ENCODE measurements at places on chromosomes 3 and 15.
A peak's percentile ranks its signal among the peaks of the same experiment; 100 is the strongest.

GRCh38 chr3:112687211-112687610 is 46.3 kb upstream of the CCDC80 start:
- DNase-seq, result no peak

DNA sequence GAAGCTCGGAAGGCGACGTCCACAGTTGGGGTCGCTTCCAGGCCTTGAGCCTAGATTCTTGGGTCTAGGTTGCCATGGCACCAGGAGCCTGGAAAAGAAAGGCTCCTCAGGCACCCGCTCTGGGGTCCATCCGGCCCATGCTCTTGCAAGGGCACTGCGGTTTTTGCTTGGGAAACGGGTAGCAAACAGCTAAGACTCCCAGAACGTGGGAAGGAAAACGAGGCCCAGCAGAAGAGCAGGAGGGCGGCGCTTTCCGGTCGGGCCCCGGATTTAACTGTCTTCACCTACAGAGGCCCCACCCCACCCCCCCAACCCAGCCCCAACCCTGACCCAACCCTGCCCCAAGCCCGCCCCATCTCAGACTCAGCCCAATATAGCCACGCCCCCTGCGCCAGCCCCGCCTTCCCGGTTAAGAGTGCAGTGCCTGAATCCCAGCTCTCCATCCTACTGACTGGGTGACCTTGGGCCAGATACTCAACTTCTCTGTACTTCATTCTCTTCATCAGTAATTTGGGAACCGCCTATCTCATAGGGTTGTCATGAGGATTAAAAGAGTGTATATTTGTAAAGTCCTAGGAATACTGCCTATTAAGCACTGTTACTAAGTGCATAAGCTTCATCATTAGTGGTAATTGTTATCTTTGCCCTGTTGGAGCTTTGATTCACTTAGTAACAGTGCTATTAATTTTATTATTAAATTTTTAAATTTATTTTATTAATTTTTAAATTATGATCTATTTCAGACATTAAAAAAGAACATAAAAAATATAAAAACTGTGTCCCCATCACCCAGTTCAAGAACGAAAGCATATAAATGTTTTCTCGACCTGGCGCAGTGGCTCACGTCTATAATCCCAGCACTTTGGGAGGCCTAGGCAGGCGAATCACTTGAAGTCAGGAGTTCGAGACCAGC is 28.4 kb upstream of the SMAD6 start:
- no peak for DNase-seq

DNA sequence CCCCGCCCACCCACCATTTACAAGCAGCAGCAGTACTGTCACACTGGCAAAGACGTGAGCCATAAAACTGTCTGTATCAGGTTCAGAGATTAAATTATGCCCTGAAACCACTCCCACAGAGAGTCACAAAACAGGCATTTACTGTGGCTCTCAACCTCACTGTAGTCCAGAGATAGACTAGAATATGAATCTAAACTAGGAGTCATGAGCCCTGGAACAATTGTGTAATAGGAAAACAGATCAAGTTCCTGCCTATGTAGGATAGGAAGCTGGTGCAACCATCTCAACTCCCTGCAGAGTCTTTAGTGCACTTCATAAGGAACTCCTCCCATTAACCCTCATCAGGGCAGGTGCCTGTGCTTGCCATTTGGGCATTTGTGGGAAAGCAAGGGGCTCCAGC is 61.7 kb downstream of the FAM227B start:
- DNase-seq, result no peak

- DNase-seq, result no peak
Measured at GRCh38 chr3:126463521-126463920, 12.2 kb downstream of the ZXDC start.

DNA sequence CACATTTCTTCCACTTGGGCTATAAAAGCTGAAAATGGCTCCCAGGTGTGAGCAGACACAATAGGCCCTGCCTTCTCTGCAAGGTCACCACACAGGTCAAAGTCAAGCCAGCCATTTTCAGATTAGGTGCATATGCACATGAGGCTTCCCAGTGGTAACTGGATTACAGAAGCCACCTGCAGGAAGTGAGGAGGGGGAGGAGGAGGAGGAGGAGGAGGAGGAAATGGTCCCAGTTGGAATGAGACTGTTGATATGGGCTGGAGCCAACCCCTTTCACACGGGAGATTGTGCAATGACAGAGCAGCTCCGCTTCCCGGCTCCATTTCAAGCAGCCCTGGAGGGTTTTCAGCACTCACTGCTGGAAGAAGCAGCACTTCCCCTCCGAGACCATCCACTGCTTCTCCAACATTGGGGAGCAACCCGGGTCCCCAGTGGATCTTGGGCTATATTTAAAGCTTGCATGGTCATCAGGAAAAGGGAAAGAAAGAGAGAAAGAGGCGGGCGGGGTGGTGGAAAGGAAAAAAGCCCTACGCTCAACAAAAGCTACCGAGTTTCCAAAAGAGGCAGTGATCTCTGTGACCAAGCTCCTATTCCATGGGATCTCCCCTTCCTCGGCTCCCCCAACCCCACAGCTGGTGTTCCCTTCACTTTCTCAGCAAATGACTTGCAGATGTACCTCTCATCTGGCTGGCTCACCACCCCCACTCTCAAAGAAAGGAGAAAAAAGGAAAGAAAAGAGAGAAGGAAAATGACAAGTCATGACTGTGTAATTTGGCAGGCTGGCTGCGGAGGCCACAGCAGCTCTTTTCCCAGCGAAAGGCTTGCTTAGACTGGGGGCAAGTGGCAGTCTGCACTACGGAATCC is 58.3 kb downstream of the LRIG1 start:
- DNase-seq, result no peak

DNA sequence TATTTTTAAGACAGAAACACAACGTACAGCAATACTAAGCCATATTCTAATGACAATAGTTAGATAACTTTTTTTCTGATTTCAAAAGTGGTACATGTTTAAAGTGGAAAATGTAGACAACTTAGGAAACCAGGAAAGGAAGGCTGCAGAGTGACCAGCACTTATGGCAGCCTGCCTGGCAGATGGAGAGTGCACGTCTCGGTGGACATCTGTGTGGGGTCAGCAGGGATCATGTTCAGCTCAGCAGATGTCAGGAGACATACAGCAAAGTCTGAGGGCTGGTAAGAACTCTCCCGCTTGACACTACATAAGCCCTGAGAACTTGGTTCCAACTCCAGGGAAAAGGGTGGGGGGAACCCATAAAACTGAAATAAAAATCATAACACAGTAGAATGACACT is 128.6 kb upstream of the ADPGK start:
- DNase-seq, result no peak

GRCh38 chr3:62318365-62318751 is 55.0 kb downstream of the FEZF2 start:
- no peak for DNase-seq

GRCh38 chr15:81184188-81184587 is 12.5 kb upstream of the IL16 start:
- DNase-seq, result no peak

GRCh38 chr3:5542472-5542871 is 355.0 kb downstream of the EDEM1 start:
- no peak for DNase-seq

DNA sequence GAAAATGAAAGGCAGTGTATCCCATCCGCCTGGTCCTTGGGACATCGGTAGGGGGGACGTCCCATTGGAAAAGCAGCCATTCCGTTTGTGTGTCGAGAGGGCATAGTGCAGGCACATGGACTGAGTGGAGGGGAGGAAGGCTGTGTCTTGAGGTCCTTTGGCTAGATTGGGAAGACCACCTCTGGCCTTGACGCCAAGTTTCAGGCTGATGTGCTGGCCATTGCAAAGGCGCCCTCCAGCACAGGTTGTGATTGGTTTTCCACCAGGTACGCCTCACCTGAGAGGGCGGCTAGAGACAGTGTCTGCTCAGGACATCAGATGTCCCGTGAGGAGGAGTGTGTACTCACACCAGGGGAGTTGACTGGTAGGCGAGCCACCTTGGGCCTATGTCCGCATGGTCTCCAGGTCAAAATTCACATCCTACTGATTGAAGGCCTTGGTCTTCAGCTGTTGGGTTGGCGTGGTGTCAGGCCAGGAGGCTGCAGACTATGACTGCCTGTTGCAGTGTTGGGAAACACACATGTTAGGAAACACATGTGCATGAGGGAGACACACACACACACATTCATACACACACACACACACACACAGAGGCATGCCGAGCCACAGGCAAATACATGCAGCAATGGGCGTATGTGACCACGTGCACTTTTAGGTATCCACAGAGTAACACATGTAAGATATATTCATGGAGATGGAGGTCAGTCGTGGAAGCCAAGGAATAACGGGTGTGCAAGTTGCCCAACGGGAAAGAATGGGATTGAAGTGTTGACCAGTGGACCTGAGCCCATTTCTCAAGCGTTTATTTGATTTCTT is 98.4 kb downstream of the SNRPN start:
- no peak for DNase-seq

GRCh38 chr3:142691527-142691926 is 32.3 kb upstream of the TRPC1 start:
- DNase-seq, result no peak

- DNase-seq, result no peak
Measured at GRCh38 chr3:100185847-100186246, 71.5 kb upstream of the FILIP1L start.

DNA sequence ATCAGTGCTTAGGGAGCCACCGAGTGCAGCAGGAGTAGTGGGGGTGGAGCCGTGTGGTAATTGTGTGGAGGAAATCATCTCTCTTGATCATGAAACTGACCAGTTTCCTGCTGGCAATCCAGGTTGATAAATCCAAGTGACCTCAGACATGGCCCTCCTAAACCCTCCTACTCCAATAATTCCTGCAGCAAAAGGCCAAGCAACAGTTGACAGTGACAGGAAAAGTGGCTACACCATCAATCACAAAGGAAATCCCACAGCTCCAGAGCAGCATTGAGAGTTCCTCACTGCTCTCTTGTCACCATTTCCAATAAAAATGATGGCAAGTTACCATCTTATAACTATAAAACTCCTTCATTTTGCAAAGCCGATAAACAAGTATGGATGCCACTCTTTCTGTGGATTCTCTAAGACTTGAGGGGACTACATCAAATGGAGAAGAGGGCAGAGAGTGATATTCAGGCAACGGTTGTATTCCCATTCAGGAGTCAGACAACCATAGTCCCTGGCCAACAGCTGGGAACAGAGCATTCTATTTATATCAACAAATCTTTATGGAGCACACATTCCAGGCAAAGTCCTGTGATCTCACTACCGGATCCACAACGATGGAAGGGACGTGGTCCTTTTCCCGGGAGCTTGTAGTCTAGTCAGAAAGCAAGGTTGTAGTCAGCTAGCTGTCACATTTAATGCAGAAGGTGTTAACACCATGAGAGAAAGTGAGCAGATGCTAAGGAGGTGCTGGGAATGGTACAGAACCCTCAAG is 312.5 kb upstream of the CTNNB1 start:
- DNase-seq, result no peak

GRCh38 chr3:100928638-100929428 is 64.4 kb downstream of the ABI3BP start:
- no peak for DNase-seq

DNA sequence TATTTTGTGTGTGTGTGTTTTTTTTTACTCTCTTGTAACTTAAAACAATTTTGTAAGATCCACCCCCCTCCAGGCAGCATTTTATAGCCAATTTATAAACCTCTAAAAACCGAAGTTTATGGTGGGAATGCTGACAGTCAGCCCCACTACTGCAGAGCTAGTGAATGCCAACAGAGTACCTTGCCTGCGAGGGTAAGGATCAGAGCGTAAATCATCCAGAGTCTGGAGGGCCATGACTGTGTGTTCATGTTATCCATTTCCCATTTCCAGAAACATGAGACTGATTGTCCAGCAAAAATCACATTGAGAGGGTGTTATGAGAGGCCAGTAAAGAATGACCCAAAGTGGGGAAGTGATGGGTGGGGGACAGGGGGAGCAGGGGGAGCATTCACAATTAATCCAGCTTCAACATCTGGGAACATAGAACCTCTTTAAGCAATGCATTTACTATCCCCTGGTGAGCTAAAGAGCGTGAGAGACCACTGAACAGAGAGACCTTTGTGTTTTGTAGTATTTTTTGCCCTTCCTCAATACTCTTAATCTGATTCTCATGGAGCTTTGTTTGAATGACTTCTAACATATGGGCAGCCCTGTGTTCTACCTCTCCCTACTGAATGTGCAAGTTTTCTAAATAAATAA is 464.5 kb downstream of the RBMS3 start:
- DNase-seq, result no peak

DNA sequence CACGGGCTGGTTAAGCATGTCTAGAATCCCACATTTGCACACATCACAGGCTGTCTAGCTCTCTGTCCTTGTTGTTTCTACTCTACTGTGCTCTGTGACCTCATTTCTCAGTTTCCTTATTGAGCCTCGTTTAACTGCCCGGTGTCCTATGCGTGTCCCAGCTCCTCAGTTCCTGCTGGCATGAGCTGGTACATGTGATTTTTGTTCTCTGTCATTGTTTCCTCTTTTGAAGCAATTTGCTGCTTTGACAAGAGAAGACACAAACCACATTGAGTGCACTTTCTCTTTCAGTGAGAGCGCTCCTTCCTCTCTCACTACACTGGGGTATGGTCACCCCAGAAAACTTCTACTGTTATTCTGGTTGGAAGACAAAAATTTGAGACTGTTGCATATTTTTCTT is 563.5 kb downstream of the PDCD6IP start:
- DNase-seq, result no peak

GRCh38 chr3:187987187-187987586 is 166.8 kb upstream of the LPP start:
- no peak for DNase-seq

GRCh38 chr3:38039101-38039898 is at the start of gene DLEC1:
Gene DLEC1 (plus strand): TSS chr3:38039208. CDS start chr3:38039226, 18 bp downstream.
- peak; percentile 3 for DNase-seq

- DNase-seq, result no peak
Measured at GRCh38 chr15:101063212-101063611, 144.1 kb downstream of the LRRK1 start.

- no peak for DNase-seq
Measured at GRCh38 chr15:56086566-56086965, 93.2 kb upstream of the NEDD4 start.

GRCh38 chr3:78139166-78139565 is 1099.3 kb downstream of the ROBO2 start:
- DNase-seq, result no peak

DNA sequence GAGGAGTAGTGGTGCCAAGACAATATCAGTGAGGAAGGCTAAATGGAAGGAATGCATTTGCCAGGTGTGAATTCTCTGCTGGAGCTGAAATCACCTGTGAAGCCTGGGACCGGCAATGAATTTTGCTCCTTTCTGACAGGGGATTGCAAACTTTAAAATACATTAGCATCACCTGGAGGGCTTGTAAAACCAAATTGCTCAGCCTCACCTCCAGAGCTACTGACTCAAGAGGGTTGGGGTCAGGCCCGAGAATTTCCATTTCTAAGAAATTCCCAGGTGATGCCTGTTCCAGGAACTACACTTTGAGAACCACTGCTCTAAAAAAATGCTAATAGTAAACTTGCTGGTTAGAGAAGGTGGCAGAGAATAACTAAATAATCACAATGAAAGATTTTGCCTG is 445.6 kb upstream of the RBMS3 start:
- DNase-seq, result no peak

- DNase-seq, result no peak
Measured at GRCh38 chr3:152780553-152780952, 54.4 kb upstream of the P2RY1 start.

GRCh38 chr15:36898536-36899126 is 201.7 kb downstream of the MEIS2 start:
- DNase-seq, result no peak

GRCh38 chr3:102941786-102942185 is 507.0 kb downstream of the ZPLD1 start:
- no peak for DNase-seq

GRCh38 chr3:47380026-47380600 is 708 bp upstream of the PTPN23 start:
- no peak for DNase-seq

Measured in 8988T (cell line).